ENCODE measurements at places on chromosomes 5 and 9. TPM values are rescaled to one million over a fixed set of nuclear protein-coding genes. Genes with fewer than 3 reads are reported as not detected.

PCAT7 gene
- 0.54 TPM for total RNA-seq

NRG2 gene
- total RNA-seq: 1.6 TPM

GRIN1 gene
- total RNA-seq: 0.35 TPM

LMNB1 gene
- total RNA-seq: 55.5 TPM

DCAF12 gene
- total RNA-seq: 37.5 TPM

GKAP1 gene
- total RNA-seq: 4.3 TPM

HRCT1 gene
- total RNA-seq: 0.32 TPM

ORM2 gene
- not detected for total RNA-seq

ITGA2 gene
- 17.6 TPM for total RNA-seq

PELO gene
- total RNA-seq: 19.9 TPM

UGT3A2 gene
- total RNA-seq: not detected

SLIT3 gene
- 18.1 TPM for total RNA-seq
